Posterior vena cava (tissue), 2 donors: ENCODE measurements at places on chromosomes 16 and 17. TPM values are rescaled to one million over a fixed set of nuclear protein-coding genes. Genes with fewer than 3 reads are reported as not detected.

The SEBOX gene
- total RNA-seq: not detected

The KRTAP9-8 gene
- not detected for total RNA-seq

The FADS6 gene
- not detected for total RNA-seq

The PPY gene
- total RNA-seq: not detected

The SLC46A1 gene
- 10.6 TPM for total RNA-seq

The CCL2 gene
- 155 TPM for total RNA-seq

The TMEM238L gene
- total RNA-seq: not detected

The ORC6 gene
- total RNA-seq: 2.0 TPM

The KRT33B gene
- not detected for total RNA-seq

The GRAP gene
- 6.8 TPM for total RNA-seq

The HOXB1 gene
- total RNA-seq: not detected

The ARHGAP44 gene
- total RNA-seq: 6.0 TPM

The CPNE7 gene
- not detected for total RNA-seq

The WFIKKN2 gene
- 0.42 TPM for total RNA-seq

The HGS gene
- total RNA-seq: 90.7 TPM

The C17orf75 gene
- 12.1 TPM for total RNA-seq

The CCDC47 gene
- 52.5 TPM for total RNA-seq

The TBC1D3K gene
- not detected for total RNA-seq

The TBC1D3E gene
- total RNA-seq: not detected

The SLC35G6 gene
- total RNA-seq: not detected

The STAT3 gene
- 241 TPM for total RNA-seq

The RASL10B gene
- total RNA-seq: 1.1 TPM

The GABARAPL2 gene
- 96.0 TPM for total RNA-seq

The HBM gene
- 0.90 TPM for total RNA-seq

The MAF gene
- 39.1 TPM for total RNA-seq

The RAMP2 gene
- 56.8 TPM for total RNA-seq

The TBC1D26 gene
- not detected for total RNA-seq

The WNK4 gene
- total RNA-seq: 0.05 TPM

The RNF43 gene
- not detected for total RNA-seq

The PRSS22 gene
- total RNA-seq: not detected

The PRKCA gene
- 10.9 TPM for total RNA-seq

The C16orf92 gene
- total RNA-seq: not detected

The UBALD1 gene
- total RNA-seq: 15.6 TPM

The ZG16B gene
- total RNA-seq: not detected

The GNAO1 gene
- 21.4 TPM for total RNA-seq

The OSGIN1 gene
- 6.8 TPM for total RNA-seq

The IL17C gene
- not detected for total RNA-seq
